ENCODE measurements at places on chromosomes 1 and 21.

DNA sequence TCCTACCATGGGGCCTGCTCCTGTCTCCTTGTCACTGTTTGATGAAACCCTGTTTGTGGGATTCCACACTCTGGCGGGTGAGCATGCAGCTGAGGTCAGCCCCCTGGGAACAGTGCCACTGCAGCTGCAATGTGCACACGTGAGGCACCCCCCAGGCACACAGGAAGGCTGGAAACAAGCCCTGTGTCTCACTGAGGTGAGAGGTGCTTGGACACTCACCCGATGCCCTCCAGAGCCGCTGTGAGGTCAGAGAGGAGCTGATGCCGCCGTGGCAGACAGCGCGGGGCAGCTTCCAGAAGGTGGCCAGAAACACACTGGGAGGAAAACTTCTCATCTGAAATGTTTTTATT is 49.7 kb downstream of the SLX9 start:
- no peak for DNase-seq

- no peak for DNase-seq
Measured at GRCh38 chr21:42887326-42887725, 5.8 kb upstream of the NDUFV3 start.

DNA sequence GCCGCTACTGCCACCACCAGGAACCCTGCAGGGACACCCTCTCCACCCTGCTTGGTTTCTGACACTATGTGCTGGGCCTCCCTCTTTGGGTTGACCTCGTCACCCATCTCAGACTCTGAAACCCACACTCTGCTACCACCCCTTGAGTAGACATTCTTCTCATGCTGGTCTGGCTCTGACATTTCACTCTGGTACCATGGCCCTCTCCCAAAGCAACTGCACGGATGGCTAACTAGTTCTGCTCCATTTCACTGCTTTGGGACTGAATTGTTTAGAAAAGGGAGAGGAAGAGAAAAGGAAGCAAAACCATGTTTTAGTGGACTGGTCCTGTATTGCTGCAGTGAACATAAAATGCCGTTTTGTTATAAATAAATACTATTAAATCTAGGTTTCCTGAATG is 137.8 kb downstream of the KCNK2 start:
- DNase-seq = no peak

DNA sequence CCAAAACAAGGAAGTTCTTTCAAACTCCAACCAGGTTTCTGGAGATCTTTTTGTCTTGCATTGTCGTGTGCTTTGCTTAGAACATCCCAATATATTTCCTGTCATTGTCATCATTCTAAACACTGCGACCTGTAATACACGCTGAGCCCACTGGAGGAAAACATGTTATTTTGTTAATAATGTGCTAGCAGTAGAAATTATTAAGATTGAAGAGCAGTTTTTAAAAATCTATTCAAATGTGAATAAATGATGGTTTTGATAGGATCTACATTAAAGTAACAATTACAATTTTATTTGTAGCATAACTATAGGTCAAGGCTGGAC is 268.5 kb downstream of the PTPRC start:
- DNase-seq = no peak

GRCh38 chr21:39007532-39007931 is 175.7 kb downstream of the PSMG1 start:
- DNase-seq = no peak

GRCh38 chr1:67735806-67736627 is 51.0 kb downstream of the GADD45A start:
- peak; percentile 71 for DNase-seq

- no peak for DNase-seq
Measured at GRCh38 chr1:5887349-5887970, 104.8 kb downstream of the NPHP4 start.

GRCh38 chr1:33057095-33057494 is 20.4 kb upstream of the AK2 start:
- DNase-seq = no peak

- no peak for DNase-seq
Measured at GRCh38 chr1:242225767-242226573, 227.1 kb upstream of the MAP1LC3C start.

DNA sequence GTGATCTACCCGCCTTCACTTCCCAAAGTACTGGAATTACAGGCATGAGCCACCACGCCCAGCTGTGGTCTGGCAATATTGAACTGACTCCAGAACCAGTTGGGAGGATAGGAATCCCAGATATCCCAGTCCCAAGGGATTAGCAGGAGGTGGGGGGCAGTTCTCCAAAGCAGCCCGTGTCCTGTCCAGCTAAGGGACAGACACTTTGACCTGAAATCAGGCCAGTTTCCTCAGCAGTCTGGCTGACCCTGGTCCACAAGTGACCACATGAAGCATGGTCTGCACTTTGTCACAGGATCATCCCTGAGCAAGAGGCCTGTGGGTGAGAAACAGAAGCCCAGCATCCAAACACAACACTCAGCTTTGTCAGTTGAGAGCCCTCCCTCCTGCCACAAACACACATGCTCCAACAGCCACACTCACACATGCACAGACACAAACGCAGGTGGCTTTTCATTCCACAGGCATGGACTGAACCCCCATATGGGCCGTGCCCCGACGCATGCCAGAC is 2.7 kb upstream of the FDPS start:
- no peak for DNase-seq

GRCh38 chr1:223682502-223682901 is 17.0 kb upstream of the CAPN8 start:
- no peak for DNase-seq

- DNase-seq = no peak
Measured at GRCh38 chr1:208235982-208236761, 8.0 kb downstream of the PLXNA2 start.

DNA sequence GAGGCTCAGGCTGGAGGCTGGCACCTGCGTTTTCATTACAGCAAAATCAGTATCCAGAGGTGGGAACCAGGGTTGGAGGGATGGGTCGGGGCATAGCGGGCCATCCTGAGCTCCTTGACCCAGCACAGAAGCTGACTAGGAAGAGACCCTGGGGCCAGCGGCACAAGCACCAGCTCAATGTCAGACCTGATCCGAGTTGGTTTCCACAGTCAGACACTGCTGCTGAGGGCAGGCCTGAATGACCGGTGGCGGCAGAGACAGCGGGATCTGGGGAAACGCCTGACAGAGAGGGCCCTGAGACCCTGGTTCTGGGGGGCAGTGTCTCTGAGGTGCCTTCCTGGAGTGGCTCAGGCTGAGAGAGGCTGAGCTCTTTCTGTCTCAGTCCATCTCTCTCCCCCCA is 162.0 kb upstream of the C1orf174 start:
- no peak for DNase-seq

- DNase-seq = no peak
Measured at GRCh38 chr1:115980156-115980555, 3.8 kb downstream of the SLC22A15 start.

GRCh38 chr1:26855636-26856035 is 7.3 kb upstream of the SFN start:
- DNase-seq = no peak

DNA sequence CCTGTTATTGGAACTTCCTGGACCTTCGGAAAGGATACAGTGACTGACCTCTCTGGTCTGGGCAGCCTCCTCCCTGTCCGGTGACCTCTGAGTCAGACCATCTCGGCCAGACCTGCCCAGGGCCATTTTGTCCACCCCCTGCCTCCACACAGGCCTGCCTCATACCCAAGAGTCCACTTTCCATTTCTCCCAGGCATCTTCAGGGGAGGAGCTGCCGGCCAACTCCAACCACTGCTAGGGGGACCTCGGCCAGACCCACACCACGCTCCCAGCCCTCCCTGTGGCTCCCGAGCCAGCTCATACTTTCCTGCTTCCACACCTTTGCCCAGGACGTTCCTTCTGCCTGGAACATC is 29.5 kb upstream of the RUNX3 start:
- DNase-seq = no peak

DNA sequence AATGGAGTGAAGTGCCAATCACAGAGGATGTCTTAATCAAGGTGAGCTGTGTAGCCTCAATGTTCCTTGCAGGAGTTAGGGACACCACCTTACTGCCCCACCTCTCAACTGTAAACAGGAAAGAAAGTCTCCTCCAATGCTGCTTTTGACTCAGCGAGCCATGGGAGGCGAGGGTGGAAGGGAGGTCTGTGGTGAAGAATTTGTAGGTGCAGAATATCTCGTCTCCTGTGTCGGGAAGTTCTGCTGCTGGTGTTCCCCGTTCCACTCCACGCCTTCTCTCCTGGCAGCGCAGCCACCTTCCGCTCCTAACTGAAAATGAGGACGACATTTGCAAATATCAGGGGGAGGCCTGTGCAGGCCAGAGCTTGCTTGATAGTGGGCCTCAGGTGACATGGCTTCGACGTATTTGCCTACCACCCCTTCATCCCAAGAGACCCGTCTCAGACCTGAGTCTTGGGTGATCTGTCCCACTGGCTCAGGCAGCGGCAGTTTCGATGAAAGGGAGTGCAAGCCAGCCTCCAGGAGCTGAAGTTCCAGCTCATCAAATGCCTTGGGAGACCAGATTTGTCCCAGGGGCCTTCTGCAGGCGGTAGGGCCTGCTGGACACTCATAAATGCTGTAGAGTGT is 368.3 kb upstream of the C1orf174 start:
- DNase-seq = no peak

DNA sequence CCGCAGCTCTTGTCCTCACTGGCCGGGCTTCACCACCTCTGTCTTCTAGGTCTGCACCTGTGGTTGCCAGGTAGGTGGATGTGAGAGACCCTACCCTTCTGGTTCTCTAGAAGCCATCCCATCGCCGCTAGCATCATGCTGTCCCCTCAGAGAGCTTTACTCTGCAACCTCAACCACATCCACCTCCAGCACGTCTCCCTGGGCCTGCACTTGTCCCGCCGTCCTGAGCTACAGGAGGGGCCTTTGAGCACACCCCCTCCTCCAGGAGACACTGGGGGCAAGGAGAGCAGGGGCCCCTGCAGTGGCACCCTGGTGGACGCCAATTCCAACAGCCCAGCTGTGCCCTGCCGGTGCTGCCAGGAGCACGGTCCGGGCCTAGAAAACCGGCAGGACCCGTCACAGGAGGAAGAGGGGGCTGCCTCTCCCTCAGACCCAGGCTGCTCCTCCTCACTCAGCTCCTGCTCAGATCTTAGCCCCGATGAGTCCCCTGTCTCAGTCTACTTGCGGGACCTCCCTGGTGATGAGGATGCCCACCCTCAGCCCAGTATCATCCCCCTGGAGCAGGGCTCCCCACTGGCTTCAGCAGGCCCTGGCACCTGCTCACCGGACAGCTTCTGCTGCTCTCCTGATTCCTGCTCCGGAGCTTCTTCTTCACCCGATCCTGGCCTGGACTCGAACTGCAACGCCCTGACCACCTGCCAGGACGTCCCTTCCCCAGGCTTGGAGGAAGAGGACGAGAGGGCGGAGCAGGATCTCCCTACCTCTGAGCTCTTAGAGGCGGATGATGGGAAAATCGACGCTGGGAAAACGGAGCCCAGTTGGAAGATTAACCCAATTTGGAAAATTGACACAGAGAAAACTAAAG is 1.2 kb downstream of the RUSC1 start:
- no peak for DNase-seq

DNA sequence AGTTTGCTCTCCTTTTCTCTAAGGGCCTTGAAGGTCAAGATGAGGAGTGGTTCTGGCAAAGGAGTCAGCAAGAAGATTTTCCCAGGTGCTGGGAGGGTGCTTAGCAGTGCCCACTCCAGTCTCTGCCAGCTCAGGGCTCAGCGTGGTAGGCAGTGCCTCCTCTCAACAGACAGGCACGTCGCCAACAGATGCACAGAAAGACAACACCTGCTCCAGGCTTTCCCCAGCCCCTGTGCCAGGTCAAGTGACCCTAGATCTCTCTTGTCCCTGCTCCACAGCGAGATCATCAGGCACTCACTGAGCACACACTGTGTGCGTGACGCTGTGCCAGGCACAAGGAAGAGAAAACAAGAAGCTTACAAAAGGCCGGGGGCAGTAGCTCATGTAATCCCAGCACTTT is 86.0 kb downstream of the CASZ1 start:
- DNase-seq = no peak

DNA sequence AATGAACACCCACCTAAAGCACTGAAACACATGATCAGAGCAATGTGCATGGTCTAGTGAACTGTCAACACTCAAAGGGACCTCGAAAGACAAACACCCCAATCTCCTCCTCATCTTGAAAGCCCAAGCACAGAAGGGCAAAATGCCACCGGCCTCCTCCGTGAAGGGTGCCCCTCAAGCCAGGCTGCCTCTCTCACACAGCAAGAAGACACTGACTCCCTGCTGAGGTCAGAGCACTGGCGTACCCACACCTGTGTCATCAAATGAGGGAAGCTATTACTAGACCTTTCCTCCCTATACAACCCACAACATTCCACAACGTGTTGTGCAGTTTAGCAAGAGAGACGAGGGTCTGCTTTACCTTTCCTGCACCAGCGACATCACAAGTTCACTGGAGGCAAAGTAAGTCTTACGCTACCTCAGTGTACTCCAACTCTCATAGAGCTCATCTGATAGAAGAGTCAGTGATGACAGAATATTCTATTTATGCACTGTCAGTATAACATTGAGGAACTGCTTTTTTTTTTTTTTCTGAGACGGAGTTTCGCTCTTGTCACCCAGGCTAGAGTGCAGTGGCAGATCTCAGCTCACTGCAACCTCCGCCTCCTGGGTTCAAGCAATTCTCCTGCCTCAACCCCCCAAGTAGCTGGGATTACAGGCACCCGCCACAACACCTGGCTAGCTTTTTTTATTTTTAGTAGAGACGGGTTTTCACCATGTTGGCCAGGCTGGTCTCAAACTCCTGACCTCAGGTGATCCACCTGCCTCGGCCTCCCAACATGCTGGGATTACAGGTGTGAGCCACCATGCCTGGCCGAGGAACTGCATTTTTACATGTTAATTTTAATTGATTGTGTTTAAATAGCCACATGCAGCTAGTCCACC is 3.3 kb downstream of the SH3BP5L start:
- DNase-seq = no peak

- DNase-seq = no peak
Measured at GRCh38 chr1:151613282-151613780, 1.5 kb downstream of the SNX27 start.

DNA sequence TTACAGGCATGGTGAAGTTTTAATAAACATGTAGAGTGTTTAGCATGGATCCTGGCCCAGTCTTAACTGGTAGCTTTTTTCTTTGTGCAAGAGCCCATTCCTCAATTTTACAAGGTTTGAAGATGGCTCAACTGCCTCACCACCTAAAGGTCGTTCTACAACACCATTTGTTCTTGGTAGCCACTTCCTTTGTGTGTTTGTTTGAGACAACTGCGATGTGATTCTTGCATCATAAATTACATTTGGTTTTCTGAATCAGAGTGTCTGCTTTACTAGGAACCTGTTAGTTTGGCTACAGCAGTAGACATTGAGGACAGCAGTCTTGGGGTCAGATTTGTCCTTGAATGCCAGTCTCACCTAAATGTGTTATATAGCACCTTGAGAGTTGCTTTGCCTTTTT is 3.3 kb downstream of the PLEKHM2 start:
- DNase-seq = no peak

DNA sequence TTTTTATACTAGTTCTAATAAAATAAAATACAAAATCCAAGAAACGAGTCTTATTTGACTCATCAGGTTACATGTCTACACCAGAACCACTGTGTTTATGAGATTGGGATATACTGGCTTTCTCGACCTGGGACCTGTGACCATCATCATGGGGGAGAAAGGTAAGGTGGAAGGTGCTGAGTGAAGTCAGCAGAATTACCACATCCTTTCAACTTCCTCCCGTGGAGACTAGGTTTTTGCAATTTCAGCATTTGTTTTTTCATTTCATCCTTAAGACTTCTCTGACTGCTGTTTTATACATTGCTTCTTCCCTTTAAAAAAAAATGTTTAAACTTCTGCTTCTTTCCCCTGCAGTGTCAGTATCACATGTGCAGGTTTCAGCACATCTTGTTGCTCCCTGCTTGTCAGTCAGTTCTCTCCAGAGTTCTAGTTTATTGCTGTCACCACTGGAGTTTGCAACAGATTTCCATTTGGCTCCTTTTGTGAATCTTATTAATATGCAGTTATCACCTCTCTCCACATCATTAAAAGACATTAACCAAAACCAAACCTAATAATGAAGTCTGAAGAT is 60.4 kb upstream of the HAO2 start:
- no peak for DNase-seq
